ENCODE measurements at places on chromosomes 1 and 21. TPM values are rescaled to one million over a fixed set of nuclear protein-coding genes. Genes with fewer than 3 reads are reported as not detected.
A peak's percentile ranks its signal among the peaks of the same experiment; 100 is the strongest.

The TPRG1L gene
- 48.3 TPM for total RNA-seq

The CDCA8 gene
- 0.25 TPM for total RNA-seq

The LCE1D gene
- not detected for total RNA-seq

The GUCA2B gene
- not detected for total RNA-seq

The SAMD13 gene
- total RNA-seq: not detected

The SYT6 gene
- total RNA-seq: not detected

The GJA9 gene
- not detected for total RNA-seq

GRCh38 chr1:172252321-172252720 lies 168.2 kb upstream of the C1orf105 start:
- no peaks in the 10 kb centered on the region for H3K4me1 ChIP-seq
- H3K27ac ChIP-seq: no peak overlapping the region
- DNase-seq: no peak
- no peaks in the 10 kb centered on the region for H3K27me3 ChIP-seq
- no peak overlapping the region for H3K4me3 ChIP-seq

- no peak overlapping the region for H3K4me3 ChIP-seq
- H3K4me1 ChIP-seq: no peaks in the 10 kb centered on the region
- H3K27me3 ChIP-seq: no peaks in the 10 kb centered on the region
- DNase-seq: no peak
- no peaks in the 10 kb centered on the region for H3K36me3 ChIP-seq
Measured at GRCh38 chr1:180363246-180363995, 133.4 kb downstream of the LHX4 start.

DNA sequence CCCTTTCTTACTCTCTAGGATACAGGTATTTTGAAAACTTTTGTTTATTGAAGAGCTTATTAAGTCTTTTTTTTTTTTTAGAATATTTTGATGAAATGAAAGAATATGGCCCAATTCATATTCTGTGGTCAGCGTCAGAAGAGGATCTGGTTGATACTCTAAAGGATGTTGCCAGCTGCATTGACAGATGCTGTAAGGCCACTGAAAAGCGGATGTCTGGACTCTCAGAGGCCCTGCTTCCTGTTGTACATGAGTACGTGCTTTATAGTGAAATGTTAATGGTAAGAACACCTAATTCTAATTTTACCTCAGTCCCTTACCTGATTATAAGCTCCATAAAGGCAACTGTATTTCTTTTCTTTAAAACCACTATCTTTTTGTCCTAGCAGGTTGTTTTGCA lies 37.1 kb downstream of the SNX7 start:
- H3K36me3 ChIP-seq: no peaks in the 10 kb centered on the region
- H3K4me3 ChIP-seq: no peak overlapping the region
- no peaks in the 10 kb centered on the region for H3K4me1 ChIP-seq
- H3K27me3 ChIP-seq: no peaks in the 10 kb centered on the region
- H3K27ac ChIP-seq: no peak overlapping the region

- no peak for DNase-seq
- H3K36me3 ChIP-seq: no peaks in the 10 kb centered on the region
- no peak overlapping the region for H3K27ac ChIP-seq
- H3K4me3 ChIP-seq: no peak overlapping the region
Measured at GRCh38 chr1:169964206-169964605, 70.5 kb upstream of the SCYL3 start.

DNA sequence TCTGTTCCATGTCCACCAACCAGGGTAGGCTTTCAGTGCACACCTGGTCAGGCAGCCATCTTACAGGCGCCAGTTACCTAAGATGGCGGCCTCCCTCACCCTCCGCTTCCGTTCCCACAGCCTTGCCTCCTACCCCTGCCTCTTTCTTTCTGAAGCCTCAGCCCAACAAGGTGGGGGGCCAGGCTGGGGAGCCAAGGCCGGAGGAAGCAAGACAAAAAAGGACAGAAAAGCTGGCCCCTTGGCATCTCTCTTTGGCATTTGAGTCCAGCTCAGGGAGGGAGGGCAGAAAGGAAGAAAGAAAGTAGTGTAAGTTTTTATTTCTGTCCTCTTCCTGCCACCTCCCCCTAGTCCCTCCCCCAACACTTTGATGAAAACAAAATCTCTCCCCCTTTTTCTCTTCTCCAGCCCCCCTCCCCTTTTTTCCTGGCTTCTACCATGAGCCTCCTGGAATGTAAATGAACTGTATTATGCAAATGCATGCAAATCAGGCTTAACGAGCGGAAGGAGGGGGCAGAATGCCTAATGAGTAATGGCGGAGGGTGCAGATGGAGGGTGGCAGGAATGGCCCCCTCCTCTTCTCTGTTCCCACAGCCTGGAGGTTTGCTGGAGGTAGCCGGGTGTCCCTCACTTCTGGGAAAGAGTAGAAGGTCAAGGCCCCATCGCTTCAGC lies 43.8 kb downstream of the RHBG start:
- no peak overlapping the region for H3K4me3 ChIP-seq
- no peaks in the 10 kb centered on the region for H3K36me3 ChIP-seq
- peaks cover 36% of the 10 kb centered on the region for H3K27me3 ChIP-seq
- no peak for DNase-seq

DNA sequence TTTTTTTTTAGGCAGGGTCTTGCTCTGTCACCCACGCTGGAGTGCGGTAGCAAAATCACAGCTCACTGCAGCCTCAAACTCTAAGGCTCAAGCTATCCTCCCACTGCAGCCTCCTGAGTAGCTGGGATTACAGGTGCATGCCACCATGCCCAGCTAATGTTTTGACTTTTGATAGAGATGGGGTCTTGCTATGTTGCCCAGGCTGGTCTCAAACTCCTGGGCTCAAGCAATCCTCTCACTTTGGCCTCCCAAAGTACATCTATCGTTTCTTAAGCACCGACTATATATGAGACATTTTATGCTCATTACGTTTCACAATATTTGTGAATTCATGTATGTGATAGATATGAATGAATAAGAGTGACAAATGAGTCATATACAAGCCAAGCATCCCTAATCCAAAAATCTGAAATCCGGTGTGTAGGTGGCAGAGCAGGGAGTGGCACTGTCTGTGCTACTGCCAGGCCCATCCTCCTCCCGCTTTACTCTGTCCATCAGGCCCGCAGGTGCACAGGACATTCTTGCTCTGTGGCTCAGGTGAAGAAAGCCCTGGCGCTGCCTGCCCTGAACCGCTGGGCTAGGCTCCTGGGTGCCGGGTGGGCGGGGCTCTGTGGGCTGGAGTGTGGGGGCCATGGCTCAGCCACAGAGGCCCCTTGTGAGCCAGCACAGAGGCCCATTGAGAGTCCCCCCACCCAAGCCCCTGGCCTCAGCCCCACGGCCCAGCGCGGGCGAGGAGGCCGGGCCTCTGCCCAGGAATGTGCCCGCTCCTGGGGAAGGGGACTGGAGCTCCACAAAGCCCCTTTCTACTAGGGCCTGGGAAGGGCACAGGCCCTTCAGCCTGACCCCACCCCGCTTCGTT lies 45.3 kb downstream of the HSPG2 start:
- H3K27me3 ChIP-seq: no peaks in the 10 kb centered on the region
- no peaks in the 10 kb centered on the region for H3K36me3 ChIP-seq
- DNase-seq: no peak
- H3K4me3 ChIP-seq: no peak overlapping the region

GRCh38 chr21:32015461-32016139 lies 142.8 kb downstream of the HUNK start:
- no peaks in the 10 kb centered on the region for H3K27me3 ChIP-seq
- H3K36me3 ChIP-seq: no peaks in the 10 kb centered on the region

DNA sequence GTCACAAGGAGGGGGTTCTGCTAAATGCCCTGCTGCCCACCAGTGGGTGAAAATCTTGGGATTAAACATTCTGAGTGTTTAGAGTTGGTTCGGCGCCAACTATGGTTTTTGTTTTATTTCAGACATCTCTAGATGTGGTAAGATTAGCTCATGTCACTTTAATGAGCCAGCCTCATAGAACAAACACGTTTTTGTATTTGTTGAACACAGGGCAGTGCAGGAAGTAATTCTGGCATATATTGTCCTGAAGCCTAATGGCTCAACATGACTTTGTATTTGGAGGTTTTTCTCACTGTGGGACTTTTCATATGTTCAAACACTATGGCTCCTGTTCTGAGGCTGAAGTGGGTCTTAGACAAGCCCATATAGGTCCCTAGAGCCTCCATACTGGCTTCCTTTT lies 107.8 kb downstream of the NGF start:
- DNase-seq: no peak
- no peak overlapping the region for H3K4me3 ChIP-seq
- H3K36me3 ChIP-seq: no peaks in the 10 kb centered on the region
- no peak overlapping the region for H3K27ac ChIP-seq
- H3K4me1 ChIP-seq: no peaks in the 10 kb centered on the region

GRCh38 chr1:101308935-101309333 lies 72.1 kb downstream of the S1PR1 start:
- H3K36me3 ChIP-seq: no peaks in the 10 kb centered on the region
- peak overlapping the region; percentile 82 for H3K27ac ChIP-seq
- H3K4me3 ChIP-seq: peak overlapping the region; percentile 52
- H3K4me1 ChIP-seq: peaks cover 56% of the 10 kb centered on the region
- no peak for DNase-seq

Measured in CD4-positive, alpha-beta T cell (primary cell).